Activated CD4-positive, alpha-beta T cell treated with anti-CD3 and anti-CD28 coated beads, Interleukin-2, amount 10 ng/mL, durations not matched to agents 24 days and 14 days (primary cell): ENCODE measurements at places on chromosomes 13 and 19. TPM values are rescaled to one million over a fixed set of nuclear protein-coding genes. Genes with fewer than 3 reads are reported as not detected.

Gene RNF225
- total RNA-seq: 0.54 and 1.1 TPM in 2 replicates

Gene CEACAM7
- not detected in 2 replicates for total RNA-seq

DNA sequence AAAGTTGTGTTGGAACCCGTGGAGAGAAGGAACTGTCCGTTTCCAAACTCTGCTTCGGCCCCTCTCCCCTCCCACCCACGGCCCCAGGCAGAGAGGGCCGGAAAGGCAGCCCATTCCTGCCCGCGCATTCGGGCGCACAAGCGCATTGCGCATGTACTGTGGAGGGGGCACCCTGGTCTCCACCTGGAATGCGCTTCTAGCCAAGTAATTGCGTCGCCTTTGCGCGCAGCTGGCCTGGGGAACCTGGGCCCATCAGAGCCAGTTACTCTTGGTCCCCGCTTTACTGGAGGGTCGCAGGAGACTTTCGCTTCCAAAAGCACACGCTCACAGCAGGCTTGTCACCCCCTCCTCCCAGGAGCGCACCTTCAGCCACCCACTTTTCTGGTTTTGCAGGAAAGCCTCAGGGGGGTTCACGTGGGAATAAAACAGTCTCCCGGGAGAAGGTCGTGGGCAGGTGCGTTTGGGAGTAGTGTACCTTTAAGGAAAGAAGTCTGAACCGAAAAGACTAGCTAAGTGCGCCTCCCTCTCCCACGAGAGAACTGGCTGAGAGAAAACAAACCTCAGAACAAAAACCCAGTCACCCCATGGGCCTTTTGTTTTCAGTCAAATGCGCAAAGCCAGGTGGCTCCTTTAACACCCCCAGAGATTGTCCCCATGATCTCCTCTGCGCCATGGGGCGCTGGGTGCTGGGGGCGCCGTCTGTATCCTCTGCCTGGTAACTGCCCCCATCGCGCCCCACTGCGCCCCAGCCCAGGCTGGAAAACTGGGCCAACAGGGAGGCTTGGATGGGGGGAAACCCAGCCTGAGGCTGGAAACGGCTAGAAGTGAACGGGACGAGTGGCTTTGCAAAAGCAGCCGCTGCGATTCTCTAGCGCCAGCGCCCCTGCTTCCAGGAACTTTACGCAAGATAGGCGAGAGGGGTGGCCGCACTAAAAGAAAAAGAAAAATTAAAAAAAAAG is 28.5 kb downstream of the GSX1 start:
- no peak for DNase-seq

DNA sequence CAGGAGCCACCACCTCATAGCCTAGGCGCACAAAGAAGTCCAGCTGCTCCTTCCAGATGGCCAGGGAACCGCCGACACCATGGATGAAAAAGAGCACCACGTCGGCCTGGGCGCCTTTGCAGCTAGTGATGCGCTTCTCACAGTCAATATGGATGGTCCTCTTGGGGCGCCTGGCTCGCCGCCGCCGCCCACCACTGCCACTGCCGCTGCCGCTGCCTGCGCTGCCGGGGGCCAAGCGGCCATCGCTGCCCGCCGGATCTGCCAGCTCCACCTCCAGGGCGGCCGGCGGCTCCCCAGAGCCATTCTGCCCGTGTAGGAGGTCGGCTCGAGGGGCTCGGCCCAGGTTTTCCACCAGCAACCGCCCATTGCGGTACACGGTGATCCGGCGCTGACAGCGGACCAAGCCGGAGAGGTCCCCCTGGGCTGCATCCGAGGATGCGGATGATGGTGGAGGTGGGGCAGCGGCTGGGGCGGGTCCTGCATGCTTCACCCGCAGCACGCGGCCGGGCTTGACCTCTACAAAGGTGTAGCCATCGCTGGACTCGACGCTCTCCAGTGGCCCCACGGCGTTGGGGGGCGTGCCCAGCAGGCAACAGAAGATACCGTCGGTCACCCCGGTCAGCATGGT is 2.1 kb downstream of the ABHD8 start:
- no peak for DNase-seq
